ENCODE measurements at places on chromosomes 3 and 15.

GRCh38 chr3:183538486-183538885, 17.0 kb downstream of the KLHL6 start:
- no peak for DNase-seq

GRCh38 chr3:143480344-143480743, 360.8 kb downstream of the CHST2 start:
- no peak for DNase-seq

- DNase-seq: no peak
Observed at GRCh38 chr3:193052354-193053045, 134.8 kb upstream of the MB21D2 start.

GRCh38 chr3:139456386-139456785, 19.9 kb downstream of the RBP2 start:
- DNase-seq: no peak

DNA sequence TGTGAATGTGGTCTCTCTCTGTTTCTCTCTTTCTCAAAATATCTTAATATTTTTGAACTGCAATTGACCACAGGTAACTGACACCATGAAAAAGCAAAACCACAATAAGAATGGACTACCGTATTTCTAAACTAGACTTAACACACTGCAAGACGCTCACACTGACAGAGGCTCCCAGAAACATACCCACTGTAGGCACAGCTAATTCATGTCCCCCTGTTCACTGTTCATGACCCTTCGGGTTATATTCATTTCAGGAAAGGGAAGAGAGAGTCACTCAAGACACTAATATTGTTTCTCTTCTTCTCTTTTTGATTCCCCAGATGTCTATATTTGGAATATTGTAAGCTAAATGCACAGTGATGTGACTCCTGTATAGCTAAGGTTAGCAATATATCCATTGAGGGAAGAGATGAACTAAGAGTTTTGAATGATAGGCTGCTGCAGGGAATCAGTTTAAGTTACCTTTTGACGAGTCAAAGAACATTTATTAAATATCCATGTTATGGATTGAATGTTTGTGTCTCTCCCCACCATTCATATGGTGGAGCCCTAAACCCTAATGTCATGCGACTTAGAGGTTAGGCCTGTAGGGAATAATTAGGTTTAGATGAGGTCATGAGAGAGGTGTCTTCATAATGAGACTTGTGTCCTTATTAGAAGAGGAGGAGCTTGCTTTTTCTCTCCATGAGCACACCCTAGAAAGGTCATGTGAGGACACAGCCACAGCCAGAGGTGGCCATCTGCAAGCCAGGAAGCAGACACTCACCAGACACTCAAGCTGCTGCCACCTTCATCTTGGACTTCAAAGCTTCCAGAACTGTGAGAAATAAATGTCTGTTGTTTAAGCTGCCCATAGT, 216.6 kb upstream of the GRM7 start:
- DNase-seq: no peak

GRCh38 chr15:51335538-51336410, 2.6 kb downstream of the CYP19A1 start:
- DNase-seq: no peak

DNA sequence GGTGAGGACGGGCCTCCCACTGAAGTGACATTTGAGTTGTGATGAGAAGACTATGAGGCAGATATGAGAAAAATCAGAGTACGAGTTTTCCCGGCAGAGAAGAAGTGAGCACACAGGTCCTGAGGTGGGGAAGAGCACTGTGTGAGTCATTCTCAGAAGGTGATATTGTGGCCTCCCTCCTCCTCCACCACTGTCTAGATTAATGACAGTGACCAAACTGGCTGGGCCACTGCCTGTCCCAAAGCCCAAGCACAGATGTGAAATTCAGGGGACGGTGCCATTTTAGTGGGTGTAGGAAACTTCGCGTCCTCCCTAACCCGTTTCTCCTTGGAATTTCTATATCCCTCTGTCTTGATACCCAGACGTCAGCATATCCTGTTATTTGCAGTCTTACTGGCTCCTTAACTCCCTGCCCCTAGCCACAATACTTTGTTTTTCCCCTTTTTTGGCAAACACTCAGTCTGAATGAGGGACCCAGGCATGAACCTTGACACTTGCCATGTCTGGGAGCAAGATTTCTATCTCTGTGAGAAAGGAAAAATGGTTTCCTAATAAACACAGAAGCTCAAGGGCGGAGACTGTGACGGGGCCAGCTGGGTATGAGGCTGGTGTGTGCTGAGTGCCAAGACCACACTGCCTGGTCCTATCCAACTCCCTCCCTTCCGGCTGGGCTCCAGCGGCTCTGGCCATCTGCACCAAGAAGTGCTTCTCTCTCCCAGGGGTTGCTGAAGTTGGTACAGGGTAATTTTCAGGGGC, 15.2 kb downstream of the PRICKLE2 start:
- no peak for DNase-seq

GRCh38 chr3:16528581-16528993, 15.1 kb upstream of the RFTN1 start:
- DNase-seq: no peak

DNA sequence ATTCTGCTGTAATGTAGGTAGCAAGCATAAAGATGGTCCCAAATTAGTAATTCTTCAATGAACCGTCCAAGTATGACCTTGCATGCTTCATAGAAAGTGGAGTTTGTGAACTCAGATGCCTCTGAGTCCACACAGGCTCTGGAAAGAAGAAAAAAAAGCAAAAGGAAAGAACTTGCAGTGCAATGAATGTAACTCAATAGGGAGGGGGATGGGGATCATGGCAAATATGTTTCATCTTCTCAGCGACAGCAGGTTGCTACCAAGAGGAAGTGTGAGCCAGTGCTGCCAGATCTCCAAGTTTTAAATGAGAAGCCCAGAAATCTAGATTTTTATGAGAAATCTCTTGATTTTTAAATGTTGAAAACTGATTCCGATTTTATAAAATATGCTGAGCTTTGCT, 50.3 kb downstream of the IL20RB start:
- no peak for DNase-seq

GRCh38 chr3:110026421-110026820, 689.1 kb upstream of the DPPA4 start:
- DNase-seq: no peak

- no peak for DNase-seq
Observed at GRCh38 chr3:152176241-152176640, 92.5 kb upstream of the MBNL1 start.

DNA sequence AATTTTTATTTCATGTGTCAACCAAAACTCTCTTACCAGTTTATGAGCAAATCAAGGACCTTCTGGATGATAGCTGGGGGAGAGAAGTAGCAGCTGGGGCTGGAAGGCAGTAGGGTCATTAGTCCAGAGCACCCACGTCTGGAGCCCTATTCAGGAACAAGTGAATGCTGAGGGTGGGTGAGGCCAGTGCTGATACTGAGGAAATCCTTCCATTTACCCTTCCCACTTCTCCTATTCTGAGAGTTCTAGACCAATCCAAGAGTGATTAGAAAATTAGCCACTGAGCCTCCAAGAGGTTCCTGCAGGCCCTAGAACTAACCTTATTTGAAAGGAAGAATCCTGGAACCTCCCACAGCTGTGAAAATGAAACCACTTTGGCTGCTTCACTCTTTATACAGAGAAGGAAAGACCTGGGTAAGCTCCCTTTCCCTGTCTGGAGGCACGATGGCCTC, 46.2 kb upstream of the VILL start:
- DNase-seq: no peak

All from stimulated activated CD8-positive, alpha-beta memory T cell treated with anti-CD3 and anti-CD28 coated beads, Interleukin-12 subunit alpha, Interleukin-12 subunit beta, amount 100 ng/mL, for 1 hour (primary cell).